M059J (cell line): ENCODE measurements at places on chromosomes 13 and 19. TPM values are rescaled to one million over a fixed set of nuclear protein-coding genes. Genes with fewer than 3 reads are reported as not detected.

Gene ZNF793
- total RNA-seq = 3.8 and 6.0 TPM in 2 replicates

Gene OR7C1
- 0.02 TPM in 1 of 2 replicates, not detected in the other for total RNA-seq

Gene HIPK4
- total RNA-seq = 0.02 TPM in 1 of 2 replicates, not detected in the other

Gene CELF5
- total RNA-seq = not detected in 2 replicates

Gene TTC9B
- total RNA-seq = not detected in 2 replicates

Gene GRK1
- not detected in 2 replicates for total RNA-seq

Gene CCDC8
- not detected in 2 replicates for total RNA-seq

Gene KLK12
- not detected in 2 replicates for total RNA-seq
